Panc1 (cell line): ENCODE measurements at places on chromosomes 12 and 14. TPM values are rescaled to one million over a fixed set of nuclear protein-coding genes. Genes with fewer than 3 reads are reported as not detected.

The GYS2 gene
- not detected for total RNA-seq

DNA sequence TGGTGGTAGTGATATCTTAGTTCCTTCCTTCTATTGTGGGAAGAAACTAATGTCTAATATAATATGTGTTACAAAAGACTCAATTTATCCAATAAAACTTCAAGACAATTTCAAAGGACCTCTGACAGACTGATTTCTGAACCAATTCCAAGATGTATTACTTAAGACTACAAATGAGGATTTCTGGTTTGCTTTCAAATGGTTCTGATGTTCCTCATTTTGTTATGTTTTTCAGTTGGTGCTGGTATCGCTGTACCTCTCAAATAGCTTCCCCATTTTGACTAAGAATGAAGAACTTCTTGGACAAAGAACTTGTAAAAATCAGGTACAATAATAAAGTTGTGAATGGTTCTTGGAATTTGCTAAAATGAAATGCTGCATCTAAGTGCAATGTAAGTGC is 19.4 kb upstream of the MBIP start:
- no peak for DNase-seq

- no peak for DNase-seq
Measured at GRCh38 chr12:93571365-93571924, 1.0 kb upstream of the SOCS2 start.

DNA sequence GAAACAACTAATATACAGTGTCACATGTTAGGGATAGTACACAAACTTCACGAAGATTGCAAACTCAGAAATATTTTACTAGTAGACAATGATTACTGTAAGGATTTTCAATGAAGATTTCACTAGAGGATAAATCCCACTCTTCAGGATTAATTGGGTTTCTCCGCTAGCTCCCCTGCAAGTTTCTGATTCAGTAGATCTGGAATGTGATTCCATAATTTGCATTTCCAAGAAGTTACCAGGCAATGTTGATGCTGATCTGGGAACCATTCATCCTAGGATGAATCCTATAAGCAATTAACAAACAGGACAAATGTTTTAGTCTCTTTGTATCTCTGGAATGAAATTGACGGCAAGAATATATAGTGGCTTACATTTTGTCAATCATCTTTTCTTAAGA is 272.4 kb downstream of the ALX1 start:
- DNase-seq: no peak

- DNase-seq: no peak
Measured at GRCh38 chr12:92357584-92358261, 212.1 kb upstream of the BTG1 start.

- no peak for DNase-seq
Measured at GRCh38 chr14:32620724-32621123, 291.6 kb downstream of the AKAP6 start.

DNA sequence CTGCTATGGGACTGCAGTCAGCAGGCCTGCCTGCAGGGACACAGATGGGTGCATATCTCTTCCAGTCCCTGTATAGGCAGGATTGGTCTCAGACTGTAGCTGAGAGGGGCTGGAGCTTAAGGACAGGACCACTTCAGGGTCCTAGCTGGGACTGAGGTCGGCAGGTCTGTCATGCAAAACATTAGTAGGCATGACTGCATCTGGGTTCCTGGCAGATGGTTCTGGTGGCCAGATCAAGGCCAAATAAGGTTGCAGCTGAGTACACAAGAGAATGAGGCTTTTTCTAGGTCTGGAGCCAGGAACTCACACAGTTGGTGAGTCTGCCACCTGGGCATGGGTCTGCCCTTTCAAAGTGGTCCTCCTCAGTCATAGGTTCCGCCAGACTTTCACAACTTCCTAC is 155.8 kb downstream of the TPH2 start:
- DNase-seq: no peak

GRCh38 chr12:92142251-92142926 is 3.3 kb downstream of the BTG1 start:
- DNase-seq: no peak

- no peak for DNase-seq
Measured at GRCh38 chr12:26678697-26679660, 154.0 kb downstream of the ITPR2 start.

DNA sequence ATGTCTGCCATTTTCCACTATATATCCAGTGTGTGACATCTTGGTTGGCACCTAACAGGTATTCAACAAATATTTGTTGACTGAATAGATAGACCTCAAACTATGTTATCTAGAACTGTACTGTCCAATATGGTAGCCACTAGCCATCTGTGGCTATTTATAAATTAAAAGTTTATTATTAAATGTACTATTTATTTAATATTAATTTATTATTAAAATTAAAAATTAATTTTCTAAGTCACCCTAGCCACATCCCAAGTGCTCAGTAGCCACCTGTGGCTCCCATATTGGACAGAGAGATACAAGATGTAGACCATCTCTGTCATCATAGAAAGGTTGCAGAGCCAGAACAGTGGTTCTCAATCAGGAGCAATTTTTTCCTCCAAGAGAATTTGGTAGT is 69.3 kb downstream of the SRRM4 start:
- DNase-seq: no peak

GRCh38 chr12:92745856-92746550 is 43.2 kb downstream of the PLEKHG7 start:
- peak; percentile 52 for DNase-seq

The CABP1 gene
- total RNA-seq: not detected

The OLR1 gene
- total RNA-seq: 0.74 TPM

GRCh38 chr12:75528272-75528671 is 16.9 kb upstream of the KRR1 start:
- DNase-seq: no peak
